ENCODE measurements at places on chromosomes 2 and 18.

- peak; percentile 61 for DNase-seq
These were observed 1.2 kb downstream of the ZNF236 start for GRCh38 chr18:76823587-76824011.

GRCh38 chr2:150586858-150587257, 99.4 kb upstream of the RND3 start:
- DNase-seq: no peak

GRCh38 chr2:195322324-195322723, 334.7 kb upstream of the SLC39A10 start:
- DNase-seq: no peak

- peak; percentile 97 for DNase-seq
These were observed 115.0 kb downstream of the SPTBN1 start for GRCh38 chr2:54570925-54571694.

GRCh38 chr18:10064267-10064666, 150.5 kb downstream of the VAPA start:
- no peak for DNase-seq

DNA sequence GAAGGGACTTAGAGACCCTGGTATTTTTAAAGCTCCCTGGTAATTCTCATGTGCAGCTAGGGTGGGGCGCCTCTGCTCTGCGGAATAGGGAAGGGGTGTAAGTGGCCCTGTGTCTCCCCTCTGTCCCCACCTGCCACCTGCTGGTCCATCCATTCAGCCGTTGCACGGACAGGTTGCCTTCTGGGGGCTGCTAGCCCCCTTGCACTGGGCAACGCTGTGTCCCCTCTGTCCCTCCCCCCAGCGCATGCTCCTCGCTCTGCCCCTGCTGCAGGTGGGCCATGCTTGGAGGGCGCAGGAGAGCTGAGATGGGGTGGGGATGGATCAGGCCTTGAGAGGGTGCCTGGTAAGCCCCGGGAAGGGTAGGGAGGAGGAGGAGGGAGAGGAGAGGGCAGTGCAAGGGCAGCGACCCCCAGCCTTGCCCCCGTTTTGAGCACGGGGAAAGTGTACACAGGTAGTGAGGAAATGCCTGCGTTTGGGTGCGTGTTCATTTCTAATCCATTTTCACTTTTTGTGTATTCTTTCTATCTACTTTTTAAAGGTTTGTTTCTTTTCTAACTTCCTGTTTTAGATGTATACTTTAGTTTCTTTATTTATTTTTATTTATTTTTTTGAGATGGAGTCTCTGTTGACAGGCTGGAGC, 23.9 kb downstream of the RRM2 start:
- no peak for DNase-seq

DNA sequence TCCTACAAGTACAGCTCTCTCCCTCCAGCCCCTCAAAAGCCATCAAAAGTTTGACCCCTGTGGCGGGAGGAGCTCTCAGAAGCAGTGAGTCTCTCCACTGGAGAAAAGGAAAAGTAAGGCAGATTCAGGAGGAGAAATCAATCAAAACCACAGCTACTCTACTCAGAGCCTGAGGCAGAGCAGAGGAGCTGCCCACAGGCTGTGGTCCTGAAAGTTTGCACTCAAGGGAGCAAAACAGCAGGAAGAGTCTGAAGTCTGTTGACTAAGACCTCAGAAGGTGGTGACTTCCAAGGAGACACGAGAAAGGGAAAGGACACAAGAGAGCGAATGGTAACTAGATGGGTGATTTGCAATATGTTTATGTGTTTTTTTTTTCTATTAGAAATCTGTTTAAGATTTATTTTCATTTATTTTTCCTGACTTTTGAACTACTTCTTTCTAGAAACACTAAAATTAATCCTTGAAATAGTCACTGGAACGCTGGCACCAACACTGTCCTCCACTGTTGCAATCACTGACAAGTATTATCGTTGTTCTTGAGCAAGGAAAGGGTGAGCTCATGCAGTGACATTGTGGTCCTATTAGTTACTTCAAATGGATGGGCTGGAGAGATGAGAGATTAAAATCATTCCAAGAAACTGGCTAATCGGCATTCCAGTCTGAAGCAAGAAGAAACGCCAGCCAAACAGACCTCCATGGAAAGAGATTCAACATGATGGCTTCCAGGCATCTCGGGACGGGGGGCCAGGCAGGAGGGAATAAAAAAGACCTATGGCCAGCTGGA, 35.8 kb downstream of the PID1 start:
- DNase-seq: no peak

GRCh38 chr2:9897331-9897737, 54.1 kb downstream of the TAF1B start:
- peak; percentile 38 for DNase-seq

DNA sequence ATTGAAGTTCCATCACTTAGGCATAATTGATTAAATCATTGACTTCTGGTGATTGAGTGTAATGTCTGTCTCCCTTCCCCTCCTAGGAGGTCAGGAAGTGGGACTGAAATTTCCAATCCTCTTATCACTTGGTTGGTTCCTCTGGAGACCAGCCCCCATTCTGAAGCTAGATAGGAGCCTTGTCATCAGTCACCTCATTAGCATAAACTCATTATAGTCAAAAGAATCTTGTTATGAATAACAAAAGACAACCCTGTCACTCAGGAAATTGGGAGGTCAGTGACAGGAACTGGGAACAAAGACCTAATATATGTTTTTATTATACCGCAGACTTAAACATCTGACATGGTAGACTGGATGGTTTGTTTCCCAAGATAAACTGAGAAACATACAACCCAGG, 60.7 kb upstream of the GAREM2 start:
- no peak for DNase-seq

DNA sequence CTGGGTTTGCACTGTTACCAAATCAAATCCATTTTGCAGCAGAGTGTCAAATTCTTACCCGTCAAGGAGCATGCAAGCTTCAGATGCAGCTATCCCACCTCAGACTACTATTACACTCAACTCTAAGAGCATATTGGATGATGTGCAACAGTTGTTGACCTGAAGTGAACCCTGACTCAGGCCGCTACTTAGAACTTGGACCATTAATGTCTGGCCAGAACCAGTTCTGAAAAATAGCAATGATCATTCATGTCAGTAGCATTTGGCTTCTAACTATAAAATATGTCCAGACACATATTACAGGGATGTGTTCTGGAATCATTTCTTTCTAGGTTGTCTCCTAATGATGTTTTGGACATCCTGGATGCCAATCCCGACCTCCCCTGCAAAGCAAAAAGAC, 135.5 kb upstream of the PKDCC start:
- no peak for DNase-seq

- DNase-seq: no peak
These were observed 212.3 kb downstream of the HDAC4 start for GRCh38 chr2:239188536-239188935.

DNA sequence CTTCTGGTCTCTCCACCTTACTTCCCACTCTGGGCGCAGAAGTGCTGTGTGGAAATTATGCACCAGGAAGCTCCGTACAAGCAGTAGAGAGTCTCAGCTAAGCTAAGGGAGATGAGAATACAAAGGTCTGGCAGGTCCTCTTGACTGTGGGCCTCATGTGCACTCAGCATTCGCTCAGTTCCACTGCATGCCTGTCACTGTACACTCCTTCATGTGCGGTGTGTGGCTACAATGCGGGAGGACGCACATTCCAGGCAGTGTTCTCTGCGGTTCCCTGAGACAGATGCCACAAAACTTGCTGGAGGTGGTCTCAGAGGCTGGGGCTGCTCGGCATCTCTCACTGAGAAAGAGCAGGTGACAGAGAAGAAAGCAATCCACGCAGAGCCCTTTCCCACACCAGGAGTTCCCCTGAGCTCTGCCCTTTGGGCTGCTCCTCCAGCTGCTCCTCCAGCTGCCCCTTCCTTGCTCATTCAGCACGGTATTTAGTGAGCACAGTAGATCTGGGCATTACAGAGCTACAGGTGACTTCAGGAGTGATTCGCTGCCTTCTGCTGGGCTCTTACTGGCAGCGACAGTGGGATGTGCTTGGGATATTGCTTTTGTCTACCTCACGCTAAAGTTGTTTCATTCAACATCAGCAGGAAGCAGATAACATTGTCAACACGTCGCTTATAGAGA, 176.6 kb downstream of the SH3RF3 start:
- no peak for DNase-seq

DNA sequence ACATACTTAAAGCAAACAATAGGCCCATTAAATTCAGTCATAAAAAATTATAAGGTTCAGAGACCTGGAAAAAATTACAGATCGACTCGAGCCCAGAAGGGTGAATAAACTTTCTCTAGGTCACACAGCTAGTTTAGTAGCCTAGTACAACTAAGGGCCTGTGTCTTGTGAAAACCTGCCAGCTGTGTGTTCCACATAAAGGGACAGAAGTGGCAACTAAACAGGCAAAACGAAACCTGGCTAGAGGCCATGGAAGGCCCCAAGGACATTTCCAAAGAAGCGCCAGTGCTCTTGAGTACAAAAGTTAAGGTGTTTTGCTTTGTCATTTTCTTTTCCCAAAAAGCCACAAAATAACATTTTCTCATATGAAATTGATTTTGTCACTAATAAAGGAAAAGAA, 164.9 kb downstream of the L3MBTL4 start:
- DNase-seq: no peak

- DNase-seq: no peak
These were observed 41.0 kb downstream of the KIDINS220 start for GRCh38 chr2:8796315-8796848.

- DNase-seq: peak; percentile 81
These were observed 181.1 kb downstream of the SOCS6 start for GRCh38 chr18:70469916-70470315.

- DNase-seq: no peak
These were observed at the start of gene SAG for GRCh38 chr2:233307565-233307964. Gene SAG (plus strand): TSS chr2:233307816. CDS start chr2:233309190, 1,374 bp downstream.

DNA sequence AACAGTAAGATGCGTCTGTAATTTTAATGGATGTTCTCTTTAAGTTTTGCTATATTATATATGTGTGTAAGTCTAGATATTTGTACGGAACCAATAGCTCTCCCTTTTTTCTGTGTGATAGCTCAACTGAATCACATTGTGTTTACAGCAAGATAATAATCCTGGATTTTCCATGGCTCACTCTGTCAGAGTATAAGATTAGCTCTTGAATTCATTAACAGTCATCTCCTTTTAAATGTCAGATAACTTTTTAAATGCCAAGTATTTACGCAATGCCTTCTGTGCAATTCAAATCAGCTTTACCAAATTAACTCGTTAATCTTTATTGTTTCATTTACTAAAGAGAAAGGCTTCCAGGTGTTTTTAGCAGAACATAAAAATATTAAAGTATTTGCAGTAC, 76.9 kb downstream of the KIAA2012 start:
- DNase-seq: no peak

DNA sequence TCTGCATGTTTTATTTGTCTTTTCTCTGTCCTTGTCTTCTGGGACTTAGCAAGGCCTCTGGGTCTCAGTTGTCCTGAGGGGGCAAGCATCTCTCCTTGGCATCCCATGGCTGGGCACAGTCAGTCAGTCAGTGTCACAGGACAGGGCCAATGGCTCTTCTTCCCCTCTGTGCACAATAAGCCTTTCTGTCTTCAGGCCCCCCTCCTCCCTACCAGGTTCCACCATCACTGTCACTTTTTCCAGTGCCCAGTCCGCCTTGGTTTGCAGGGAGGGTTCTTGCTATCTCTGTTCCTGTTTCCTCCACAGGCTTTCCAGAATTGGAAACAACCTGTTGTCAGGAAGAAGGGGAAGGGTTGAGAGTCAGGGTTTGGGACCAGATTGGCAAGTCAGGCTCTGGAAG, 1.7 kb upstream of the VAMP5 start:
- no peak for DNase-seq

DNA sequence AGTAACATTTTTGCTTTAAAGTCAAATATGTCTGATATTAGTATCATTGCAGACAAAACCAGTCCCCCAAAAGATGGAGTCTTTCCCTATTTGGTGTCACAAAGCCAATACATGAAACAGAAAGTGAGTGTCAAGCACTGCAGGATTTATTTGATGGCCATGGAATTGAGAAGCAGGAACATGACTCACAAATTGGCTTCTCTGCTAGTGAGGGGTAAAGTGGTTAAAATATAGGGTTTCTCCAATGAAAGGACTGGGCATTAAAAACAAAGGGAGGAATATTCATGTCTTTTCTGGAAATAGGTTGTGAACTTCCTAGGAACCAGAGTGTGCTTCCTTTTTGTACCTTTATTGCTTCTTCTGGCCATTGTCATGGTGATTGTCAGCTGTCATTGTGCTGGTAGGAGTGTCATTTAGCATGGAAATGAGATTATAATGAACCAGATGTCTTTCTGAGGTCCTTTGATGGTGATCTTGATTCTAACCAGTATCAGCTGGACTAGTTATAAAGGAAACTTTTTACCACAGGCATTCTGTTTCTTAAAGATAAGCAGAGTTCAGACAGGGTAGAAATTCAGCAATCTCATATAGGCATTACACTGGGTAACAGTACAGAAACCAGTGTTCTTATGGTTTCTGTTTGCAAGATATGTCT, 4.1 kb downstream of the REG1B start:
- DNase-seq: no peak

GRCh38 chr2:227766373-227766883, 20.7 kb downstream of the SCYGR8 start:
- DNase-seq: peak; percentile 79

- no peak for DNase-seq
These were observed 271.6 kb downstream of the ZNF516 start for GRCh38 chr18:76223403-76223802.
